ENCODE measurements at places on chromosomes 12 and 14.

- DNase-seq, result no peak
These were observed 38.4 kb downstream of the YEATS4 start for GRCh38 chr12:69397978-69398377.

- DNase-seq, result no peak
These were observed 2.1 kb downstream of the PIANP start for GRCh38 chr12:6698352-6699046.

GRCh38 chr14:103196716-103197115, 73.5 kb downstream of the TNFAIP2 start:
- DNase-seq, result no peak

DNA sequence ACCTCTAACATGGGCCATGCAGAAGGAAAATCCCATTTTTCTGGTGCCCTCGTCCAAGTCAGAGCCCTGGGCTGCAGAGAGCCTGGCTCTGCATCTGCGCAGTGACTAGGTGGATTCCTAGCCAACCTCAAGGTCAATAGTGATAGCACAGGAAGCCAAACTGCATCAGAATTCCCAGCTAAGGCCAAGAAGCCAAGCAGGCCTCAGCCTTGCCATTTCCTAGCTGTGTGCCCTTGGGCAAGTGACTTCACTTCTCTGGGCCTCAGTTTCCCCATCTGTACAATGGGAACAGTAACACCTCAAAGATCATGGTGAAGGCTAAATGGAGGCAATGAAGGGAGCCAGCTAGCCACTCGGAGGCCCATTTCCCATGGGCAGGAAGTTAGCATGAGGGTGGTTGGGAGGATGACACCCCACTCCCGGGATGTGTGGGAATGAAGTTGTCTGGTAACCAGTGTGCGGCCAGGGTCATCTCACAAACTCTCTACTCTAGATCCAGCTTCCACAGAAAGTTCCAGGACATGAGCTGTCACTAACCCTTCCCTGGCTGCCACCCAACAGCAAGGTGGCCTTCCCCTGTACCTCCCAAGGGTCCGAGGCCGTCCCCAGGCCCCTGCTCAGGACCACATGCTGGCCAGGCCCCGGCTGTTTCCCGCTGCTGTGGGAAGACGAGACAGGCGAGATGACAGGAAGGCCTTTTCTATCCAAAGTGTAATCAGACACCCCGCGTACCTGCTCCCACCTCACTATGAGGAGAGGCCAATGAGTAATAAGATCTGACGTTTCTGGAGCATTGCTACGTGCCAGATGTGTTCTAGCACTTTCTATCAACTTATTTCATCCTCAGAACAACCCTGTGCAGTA, 125.7 kb downstream of the SCARB1 start:
- DNase-seq, result no peak

DNA sequence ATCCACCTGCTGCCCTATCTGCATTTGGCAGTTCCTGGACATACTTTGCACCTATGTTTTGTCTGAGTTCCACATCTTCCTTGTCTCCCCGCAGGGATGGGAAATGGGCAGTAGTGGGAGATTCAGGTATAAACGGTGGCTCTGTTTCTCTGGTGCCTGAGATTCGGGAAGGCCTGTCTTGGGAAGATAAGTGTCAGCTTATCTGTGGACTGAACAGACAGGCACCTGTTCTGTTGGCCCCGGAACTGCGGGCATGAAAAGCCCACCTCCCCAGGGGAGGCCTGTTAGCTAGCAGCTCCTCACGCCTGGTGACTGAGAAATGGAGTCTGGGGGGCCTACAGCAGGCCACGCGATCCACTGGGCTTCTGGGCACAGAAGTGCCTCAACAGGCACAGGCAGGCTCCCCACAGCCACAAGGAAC, 5.8 kb downstream of the PHB2 start:
- DNase-seq, result no peak

GRCh38 chr12:98453070-98453469, 62.3 kb upstream of the TMPO start:
- no peak for DNase-seq

DNA sequence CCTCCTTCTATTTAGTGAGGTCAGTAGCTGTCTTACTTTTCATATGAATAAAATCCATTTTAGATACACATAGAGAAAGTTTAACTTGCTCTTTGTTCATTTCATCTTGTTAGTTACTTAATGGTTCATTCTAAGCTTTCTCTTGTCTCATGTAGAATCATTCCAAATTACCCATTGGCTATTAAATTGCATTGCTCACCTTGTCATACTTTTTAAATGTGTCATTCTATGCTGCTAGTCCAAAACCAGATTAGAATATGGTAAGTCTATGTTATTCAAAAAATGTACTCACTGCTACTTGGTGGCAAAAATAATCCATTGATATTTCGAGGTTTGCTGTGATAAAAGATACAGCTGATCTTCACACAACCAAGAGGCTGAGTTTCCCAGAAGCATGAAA, 3.0 kb downstream of the C12orf50 start:
- DNase-seq, result no peak

- no peak for DNase-seq
These were observed 20.6 kb downstream of the GNG2 start for GRCh38 chr14:51880835-51881580.

- no peak for DNase-seq
These were observed 93.8 kb downstream of the BCL11B start for GRCh38 chr14:99177886-99178835.

DNA sequence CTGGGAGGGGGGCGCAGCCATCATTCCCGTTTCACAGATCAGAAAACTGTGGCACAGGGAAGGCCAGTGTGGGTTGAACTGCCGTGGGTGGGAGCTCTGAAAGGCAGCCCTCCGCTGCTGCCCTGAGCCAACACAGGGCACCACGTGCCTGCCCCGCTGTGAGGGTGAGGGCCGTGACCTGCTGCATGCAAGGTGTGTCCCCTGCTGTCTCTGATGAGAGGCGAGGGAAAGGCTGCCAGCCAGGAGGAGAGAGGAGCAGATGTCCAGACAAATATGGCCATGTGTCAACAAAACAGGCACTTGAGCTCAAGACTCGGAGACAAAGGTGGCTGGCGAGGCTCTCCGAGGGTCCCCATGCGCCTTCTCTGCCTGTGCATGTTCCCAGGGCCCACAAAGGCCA, 108.8 kb downstream of the RBM19 start:
- no peak for DNase-seq

GRCh38 chr12:97756066-97756666, 293.6 kb downstream of the RMST start:
- DNase-seq, result no peak

- DNase-seq, result peak; percentile 60
These were observed 4.2 kb upstream of the AJUBA start for GRCh38 chr14:22986508-22987054.

GRCh38 chr12:51323966-51324895, at the start of gene BIN2:
Gene BIN2, minus strand, starts transcription at chr12:51324174. Its CDS starts 72 bp downstream, at chr12:51324102.
- peak; percentile 57 for DNase-seq

DNA sequence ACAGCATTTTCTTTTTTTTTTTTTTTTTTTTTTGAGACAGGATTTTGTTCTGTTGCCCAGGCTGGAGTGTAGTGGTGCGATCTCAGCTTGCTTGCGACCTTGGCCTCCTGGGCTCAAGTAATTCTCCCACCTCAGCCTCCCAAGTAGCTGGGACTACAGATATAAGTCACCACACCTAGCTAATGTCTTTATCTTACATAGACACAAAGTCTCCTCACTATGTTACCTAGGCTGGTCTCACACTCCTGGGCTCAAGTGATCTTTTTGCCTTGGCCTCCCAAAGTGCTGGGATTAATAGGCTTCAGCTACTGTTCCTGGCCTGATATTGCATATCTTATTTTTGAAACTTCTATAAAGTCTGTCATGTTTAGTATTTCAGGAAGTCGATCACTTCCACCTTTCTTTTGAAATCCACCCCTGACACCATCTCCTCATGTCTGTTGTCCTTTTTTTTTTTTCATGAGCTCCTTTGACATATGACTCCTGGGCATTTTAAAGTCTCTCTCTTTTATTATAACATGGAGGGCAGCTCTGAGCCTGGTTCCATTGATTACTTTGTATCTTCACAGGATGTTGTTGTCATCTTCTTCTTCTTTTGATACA, 5.9 kb upstream of the A2ML1 start:
- no peak for DNase-seq
